ENCODE measurements at places on chromosomes 1 and 21.

- DNase-seq: no peak
Measured at GRCh38 chr1:47590523-47591225, 152.8 kb downstream of the FOXD2 start.

DNA sequence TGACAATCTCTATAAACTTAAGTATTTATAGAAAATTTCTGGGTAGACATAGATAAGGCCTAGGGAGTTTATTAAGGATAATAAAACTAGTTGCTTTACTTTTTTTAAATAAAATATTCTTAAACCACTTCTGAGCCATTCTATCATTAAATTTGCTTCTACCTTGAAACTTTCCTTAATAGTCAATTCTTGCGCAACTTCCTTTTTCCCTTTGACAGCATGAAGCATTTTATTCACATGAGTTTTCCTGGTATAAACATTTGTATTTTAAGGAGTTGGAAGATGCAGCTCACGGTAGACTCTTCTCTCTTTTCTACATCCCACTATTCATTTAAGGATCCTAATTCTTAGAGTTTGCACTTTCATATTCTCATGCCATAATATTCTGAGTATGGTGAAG, 75.8 kb upstream of the DPH5 start:
- DNase-seq: no peak

DNA sequence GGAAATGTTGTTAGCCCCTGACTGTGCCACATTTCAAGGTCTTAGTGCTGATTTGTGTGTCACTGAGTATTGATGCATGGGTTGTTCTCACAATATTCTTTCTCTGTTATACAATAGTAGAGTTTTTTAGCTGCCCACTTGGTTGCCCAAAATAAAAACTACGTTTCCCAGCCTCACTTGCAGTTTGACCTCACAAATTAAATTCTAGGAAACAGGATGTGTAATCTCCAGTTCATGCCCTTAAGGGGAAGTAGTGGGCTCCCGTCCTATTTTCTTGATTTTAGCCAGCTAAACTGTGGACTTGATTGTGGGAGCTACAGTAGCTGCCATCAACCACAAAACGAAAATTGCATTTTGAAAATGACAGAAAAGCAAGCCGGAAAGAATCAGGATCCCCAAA, 27.3 kb upstream of the LAMC1 start:
- no peak for DNase-seq

GRCh38 chr21:42663860-42664535, 10.6 kb downstream of the PDE9A start:
- no peak for DNase-seq

DNA sequence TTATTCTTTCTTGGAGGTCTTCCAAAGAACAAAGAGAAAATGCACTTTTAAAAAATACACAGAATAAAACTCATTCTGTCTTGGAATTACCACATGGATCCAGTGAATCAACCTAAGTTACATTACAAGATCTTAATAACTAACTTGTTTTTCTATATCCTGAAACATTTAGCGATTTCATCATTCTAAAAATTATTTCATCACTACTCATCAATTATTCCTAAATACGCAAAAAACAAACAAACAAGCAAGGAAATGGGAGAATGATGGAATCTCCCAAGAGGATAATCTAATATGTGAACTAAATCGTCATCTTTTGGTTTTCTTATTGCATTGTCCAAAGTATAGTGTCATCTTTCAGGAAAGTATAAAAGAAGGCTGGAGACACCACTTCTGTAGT, 38.5 kb upstream of the GNG4 start:
- no peak for DNase-seq

GRCh38 chr1:45258059-45258650, 51.8 kb upstream of the ZSWIM5 start:
- no peak for DNase-seq

DNA sequence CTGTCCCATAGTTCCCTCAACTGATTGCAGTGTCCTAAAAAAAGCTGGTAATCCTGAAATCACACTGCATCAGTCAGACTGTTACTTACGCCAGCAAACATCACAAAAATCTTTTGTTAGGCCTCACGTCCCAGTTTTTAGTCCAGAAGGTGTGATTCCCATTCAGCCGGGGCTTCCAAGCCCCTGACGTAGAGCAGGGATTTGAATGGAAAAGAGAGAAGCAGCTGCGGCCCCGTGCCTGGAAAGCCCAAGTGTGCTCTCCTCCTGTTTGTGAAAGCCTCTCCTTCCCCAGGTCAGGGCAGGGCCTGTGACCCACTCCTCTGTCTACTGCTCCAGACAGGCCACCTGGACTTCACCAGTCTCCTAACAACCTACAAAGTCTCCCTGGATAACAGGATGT, 20.7 kb downstream of the KCNA10 start:
- DNase-seq: no peak

GRCh38 chr1:234756066-234756774, 146.2 kb upstream of the IRF2BP2 start:
- DNase-seq: no peak

GRCh38 chr1:53551428-53551995, 92.3 kb downstream of the DMRTB1 start:
- no peak for DNase-seq

GRCh38 chr1:156104065-156104810, 10.3 kb upstream of the LMNA start:
- DNase-seq: no peak

- peak; percentile 65 for DNase-seq
Measured at GRCh38 chr1:36384542-36385409, 948 bp downstream of the STK40 start.

Measured in H1 (cell line).